ENCODE measurements at places on chromosomes 4 and X.

DNA sequence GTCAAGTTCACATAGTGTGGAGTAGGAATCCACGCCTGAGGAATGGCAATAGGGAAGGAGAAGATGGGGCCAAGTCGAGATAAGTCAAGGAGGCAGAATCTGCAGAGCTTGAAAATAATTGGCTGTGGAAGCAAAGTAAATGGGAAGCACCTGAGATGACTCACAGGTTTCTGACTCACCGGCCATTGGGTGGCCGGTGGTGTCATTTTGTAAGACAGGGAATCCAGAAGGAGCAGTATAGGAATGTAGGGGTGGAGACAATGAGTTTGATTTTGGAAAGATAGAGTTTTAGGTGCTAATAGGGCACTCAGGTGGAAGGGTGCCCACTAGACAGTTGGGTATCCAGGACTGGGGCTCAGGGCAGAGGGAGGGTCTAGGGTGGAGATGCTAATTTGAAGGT lies 201.0 kb upstream of the MAMLD1 start:
- no peak for DNase-seq

DNA sequence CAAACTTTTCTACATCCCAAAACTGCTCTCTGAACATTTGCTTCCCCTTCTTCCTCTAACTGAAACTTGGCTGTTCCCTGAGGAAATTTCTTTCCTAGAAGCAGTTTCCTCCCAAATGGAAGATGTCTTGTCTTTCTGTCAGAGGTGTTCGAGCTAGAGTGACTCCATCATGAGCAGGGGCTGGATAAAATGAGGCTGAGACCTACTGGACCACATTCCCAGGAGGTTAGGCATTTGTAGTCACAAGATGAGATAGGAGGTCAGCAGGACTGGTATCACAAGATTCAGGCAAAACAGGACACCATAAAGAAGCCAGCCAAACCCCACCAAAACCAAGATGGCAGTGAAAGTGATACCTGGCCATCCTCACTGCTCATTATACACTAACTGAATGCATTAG lies 35.8 kb upstream of the PGRMC2 start:
- no peak for DNase-seq

- DNase-seq: peak; percentile 28
These were observed 78.1 kb downstream of the BMP15 start for GRCh38 chrX:50988649-50989048.

DNA sequence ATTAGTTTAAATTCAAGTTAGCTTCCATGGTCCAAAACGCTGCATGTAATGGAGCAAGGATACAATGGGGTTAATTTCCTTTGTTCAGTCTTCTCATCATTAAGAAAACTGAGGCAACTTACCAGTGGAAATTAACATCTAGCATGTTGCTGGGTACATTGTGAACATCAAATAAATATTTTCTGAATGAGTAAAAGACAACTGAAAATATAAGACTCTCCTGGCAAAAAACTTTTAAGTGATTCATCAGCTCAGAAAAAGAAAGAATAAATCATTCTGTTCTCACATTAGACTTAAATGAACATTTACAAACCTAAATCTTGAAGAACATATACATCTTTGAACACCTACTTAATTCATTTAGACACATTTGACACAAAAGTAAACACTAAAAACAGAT lies 138.4 kb upstream of the ETNPPL start:
- DNase-seq: no peak

DNA sequence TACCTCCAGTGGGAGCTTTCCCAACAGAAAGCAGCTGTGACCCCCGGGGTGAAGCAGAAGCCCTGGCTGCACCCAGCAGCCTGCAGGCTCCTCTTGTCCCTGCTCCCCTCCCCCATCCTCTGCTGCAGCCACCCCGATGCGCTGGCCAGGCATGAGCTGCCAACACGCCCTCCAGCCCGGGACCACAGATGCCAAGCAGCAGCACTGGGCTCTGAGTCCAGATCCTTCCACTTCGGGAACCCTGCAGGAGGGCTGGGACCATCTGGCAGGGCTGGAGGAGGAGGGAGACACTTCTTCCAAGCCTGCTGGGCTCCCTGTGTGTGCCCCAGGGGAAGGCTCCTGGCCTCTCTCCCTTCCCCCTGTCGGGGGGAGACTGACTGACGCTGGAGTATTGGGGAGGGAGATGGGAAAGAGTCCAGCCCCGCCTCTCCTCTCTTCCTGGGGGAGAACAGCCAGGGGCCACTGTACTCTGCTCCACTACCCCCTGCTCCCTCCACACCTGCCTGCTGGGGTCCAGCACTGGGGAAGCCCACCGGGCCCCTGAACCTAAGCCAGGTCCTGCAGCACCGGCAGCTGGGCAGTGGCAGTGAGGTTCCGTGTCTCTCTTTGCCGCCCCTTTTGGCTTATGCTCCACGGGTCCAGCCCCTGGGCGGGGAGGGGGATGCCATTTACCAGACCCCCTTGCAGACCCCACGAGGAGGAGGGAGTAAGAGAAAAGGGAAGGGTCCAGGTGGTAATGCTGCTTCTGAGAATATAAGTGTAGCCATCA lies 55.7 kb downstream of the PPP2R2C start:
- no peak for DNase-seq

DNA sequence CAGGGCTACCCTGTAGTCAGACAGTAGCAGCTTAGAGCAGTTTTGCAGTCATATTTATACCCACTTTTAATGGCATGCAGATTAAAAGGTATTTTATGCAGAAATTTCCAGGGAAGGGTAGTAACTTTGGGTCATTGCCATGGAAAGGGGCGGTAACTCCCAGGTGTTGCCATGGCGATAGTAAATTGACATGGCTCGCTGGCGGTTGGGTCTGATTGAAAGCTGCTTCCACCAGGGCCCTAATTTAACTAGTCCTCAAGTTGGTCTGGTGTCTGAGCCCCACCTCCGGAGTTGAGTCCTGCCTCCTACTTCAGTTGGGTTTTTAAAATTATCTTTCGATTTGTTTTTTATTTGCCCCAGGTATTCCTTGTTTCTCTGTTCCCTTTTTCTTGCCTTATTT lies 70.1 kb downstream of the NAA11 start:
- no peak for DNase-seq

- peak; percentile 60 for DNase-seq
These were observed 108.3 kb upstream of the ARSJ start for GRCh38 chr4:114087596-114088230.

DNA sequence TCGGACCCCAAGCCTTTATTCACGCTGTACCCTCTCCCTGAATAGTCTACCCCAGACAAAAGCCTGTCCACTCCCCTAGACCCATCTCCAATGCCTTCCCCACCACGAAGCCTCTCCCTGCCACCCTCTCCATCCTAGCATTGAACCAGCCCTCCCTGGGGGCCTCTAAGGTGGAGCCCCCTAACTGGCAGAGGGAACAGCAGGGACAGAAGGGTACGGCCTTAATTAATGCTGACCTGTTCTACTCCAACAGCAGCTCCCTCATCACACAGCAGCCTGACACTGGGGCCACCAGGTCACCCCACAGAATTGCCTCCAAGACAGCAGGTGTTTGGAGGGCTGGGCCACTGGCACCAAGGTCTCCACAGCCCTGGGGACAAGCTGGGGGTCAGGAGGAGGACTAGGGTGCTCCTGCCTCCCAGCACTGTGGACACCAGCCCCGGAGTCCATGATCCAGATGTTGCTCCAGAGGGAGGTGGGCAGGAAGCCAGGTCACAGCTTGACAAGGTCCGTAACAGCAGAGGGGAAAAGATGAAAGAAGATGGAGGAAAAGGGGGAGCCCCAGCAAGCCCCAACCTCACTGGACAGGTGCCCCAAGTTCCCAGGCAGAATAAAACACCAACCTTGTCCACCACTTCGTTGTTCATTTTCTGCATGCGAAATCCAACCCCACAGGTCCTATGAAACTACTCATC lies 3.7 kb downstream of the CRMP1 start:
- no peak for DNase-seq

GRCh38 chr4:9880406-9881197 lies 99.2 kb downstream of the DRD5 start:
- no peak for DNase-seq

- DNase-seq: no peak
These were observed 74.9 kb downstream of the METTL14 start for GRCh38 chr4:118760092-118760491.

DNA sequence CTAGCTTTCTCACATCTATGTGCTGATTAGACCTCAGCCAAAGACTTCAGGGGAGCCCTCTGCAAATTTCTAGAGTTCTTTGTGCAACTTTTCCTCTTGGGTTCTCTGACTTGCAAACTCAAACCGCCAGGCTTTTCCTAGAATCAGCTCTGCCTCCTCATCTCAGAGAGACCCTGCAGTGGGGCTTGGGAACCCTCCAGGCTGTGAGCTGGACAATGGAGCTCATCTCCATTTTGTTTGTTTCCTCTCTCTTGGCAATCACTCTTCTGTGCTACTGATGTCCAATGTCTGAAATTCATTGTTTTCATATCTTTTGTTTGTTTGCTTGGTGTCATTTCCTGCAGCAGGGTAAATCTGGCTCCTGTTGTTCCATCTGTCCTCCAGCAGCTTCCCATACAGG lies 33.0 kb downstream of the GYPB start:
- DNase-seq: peak; percentile 6

GRCh38 chrX:40140706-40141499 lies 43.1 kb upstream of the BCOR start:
- DNase-seq: no peak

DNA sequence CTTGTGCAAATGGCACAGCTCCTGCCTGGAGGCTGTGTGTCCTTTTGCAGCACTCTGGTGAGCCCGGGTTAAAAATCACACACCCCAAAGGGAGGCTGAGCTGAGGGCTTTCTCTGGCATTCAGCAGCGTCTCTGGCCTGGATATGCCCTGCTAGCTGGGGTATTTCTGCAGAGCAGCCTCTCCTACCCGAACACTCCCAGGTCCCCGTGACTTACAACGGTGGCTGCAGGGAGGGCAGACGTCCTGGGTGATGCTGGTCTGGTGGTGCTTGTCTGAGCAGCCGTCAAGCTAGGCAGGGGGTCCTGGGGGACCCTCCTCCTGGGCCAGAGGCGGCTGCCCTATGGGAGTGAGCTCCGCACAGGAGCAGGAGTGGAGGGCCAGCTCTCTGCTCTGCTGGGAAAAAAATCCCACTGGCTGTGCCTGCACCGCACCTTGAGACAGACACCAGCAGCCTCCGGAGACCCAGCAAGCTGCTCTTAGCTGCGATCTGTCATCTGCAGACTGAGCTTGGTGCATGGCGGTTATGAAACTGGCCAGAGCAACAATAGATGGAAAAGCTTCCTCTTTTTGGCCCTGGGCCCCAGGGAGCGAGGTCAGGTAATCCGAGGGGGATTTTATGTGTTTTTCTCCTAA lies 41.3 kb upstream of the ASMTL start:
- DNase-seq: no peak

GRCh38 chrX:29143356-29143755 lies 556.1 kb downstream of the IL1RAPL1 start:
- no peak for DNase-seq

GRCh38 chrX:136193771-136194170 lies 46.4 kb downstream of the FHL1 start:
- DNase-seq: no peak

DNA sequence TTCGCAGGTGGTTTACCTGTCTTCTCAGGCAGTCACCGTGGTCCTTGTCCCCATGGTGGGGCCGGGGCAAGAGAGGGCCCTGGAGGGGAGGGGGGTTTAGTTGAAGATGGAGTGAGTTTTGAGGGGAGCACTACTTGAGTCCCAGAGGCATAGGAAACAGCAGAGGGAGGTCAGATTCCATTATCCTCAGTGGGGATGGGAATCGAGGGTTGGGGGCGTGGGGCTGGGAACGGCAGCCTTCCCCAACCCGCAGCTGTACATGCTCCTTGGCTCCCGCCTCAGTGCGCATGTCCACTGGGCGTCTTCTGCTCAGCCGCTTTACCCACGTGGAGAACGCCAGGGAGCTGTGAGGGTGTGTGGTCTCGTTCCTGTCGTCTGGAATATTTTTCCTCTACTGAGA lies at the start of gene GAGE10:
TSS of gene GAGE10 (plus strand) at position 301 of the 400 bp plus-strand sequence. CDS start 1,214 bp downstream, outside the sequence.
- no peak for DNase-seq

GRCh38 chr4:184506527-184507121 lies 32.3 kb upstream of the IRF2 start:
- DNase-seq: no peak

- DNase-seq: no peak
These were observed 36.0 kb downstream of the GAB3 start for GRCh38 chrX:154714925-154715324.

Measured in dermis microvascular lymphatic vessel endothelial cell (primary cell).